ENCODE measurements at places on chromosomes 1 and 21.

DNA sequence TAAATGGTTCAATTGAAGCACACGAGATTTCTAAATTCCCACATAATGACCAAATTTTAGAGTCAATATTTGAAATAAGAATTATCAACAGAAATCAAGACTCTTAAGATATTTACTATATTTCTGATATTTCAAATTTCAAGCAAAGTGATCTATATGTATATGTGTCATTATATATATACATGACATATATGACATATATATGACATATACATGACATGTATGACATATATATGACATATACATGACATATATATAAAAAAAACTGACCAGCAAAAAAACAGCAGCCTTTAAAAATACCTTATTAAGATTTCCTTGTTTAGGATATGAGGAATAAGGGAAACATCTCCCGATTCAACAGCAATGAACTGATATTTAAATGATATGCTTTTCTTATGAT, 266.2 kb downstream of the FAF1 start:
- DNase-seq: no peak

DNA sequence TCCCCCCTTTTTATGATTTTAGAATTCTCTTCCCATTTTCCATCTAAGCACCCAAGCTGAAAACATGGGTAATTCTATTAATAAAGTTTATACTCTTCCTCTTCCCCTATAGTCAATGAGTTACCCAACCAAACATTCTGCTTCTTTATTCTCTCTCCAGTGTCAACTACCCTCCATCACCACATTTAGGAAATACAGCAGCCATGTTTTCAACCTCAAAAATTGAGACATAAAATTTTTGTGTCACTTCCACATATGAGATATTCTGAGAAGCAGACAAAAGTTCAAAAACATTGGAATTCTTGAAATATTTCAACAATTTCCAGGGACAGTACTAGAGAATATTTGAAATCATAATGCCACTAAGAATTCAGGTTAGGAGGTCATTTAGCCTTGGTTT, 64.8 kb upstream of the ATP1A1 start:
- DNase-seq: no peak

- DNase-seq: no peak
Measured at GRCh38 chr1:32275424-32275823, 16.5 kb upstream of the HDAC1 start.

DNA sequence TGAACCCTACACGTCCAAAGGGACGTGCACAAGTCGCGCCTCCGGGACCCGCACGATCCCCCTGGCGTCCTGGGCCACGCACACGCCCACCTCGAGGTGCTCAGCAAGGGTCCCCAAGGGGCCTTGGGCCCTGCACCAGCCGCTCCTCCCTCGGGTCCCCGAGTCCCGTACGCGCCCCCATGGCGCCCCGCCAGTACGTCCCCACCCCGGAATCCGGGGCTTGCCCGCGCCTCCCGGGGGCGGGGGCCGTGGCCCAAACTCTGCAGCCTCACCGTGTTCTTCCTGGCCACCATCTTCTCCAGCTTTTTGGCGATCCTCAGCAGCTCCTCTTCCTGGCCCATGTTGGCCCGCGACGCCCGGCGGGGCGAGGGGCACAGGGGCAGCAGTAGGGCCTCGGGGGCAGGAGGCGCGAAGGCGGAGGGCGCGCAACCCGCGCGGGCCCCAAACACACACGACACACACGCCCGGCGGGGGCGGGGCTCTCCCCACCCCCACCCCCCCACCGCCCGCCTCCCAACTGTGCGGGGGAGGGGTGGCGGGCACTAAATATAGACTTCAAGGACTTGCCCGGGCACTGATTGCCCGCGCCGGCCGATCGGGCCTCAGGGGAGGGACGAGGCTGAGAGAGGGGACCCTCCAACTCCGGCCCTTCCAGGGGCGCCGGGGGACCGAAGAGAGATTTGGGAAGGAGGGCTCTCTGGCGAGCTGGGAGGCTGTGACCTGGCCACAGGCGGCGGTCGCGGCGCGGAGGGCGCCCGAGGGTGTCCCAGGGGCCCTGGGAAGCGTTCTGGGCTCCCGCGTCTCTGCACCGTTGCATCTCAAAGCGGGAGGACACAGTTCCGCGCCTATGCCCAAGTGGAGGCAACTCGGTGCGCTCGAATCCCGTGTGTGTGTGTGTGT, at the start of gene TCEA3:
TSS of gene TCEA3 (minus strand) at position 456 of the 900 bp plus-strand sequence. CDS start at position 341, 115 bp downstream.
- no peak for DNase-seq

- no peak for DNase-seq
Measured at GRCh38 chr1:119958223-119958622, 61.9 kb upstream of the ADAM30 start.

GRCh38 chr1:231838521-231838920, 211.9 kb downstream of the DISC1 start:
- no peak for DNase-seq

GRCh38 chr1:218299416-218299815, 14.3 kb downstream of the RRP15 start:
- DNase-seq: no peak

- DNase-seq: no peak
Measured at GRCh38 chr1:179099891-179100290, 18.0 kb downstream of the TOR3A start.

DNA sequence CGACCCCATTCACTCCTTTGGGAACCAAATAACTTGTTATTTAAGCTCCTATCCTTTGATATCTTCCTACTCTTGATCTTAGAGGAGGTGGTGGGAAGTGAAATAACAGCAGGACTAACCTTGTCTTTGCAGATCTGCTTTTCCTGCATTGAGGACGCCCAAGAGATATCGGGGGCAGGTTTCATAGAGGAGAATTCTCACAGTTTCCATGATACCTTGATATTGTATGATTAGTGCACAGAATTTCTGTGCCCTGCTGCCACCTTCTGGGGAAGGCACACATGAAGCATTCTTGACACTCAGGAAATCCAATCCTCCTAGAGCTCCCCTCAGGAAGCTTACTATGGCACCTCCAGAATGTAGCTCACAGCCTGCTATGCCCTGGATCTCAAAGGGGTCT, 1.6 kb downstream of the CD1B start:
- DNase-seq: no peak

GRCh38 chr1:36889478-36890226, 144.7 kb downstream of the GRIK3 start:
- no peak for DNase-seq

- no peak for DNase-seq
Measured at GRCh38 chr1:59560807-59561450, 253.8 kb upstream of the HOOK1 start.

DNA sequence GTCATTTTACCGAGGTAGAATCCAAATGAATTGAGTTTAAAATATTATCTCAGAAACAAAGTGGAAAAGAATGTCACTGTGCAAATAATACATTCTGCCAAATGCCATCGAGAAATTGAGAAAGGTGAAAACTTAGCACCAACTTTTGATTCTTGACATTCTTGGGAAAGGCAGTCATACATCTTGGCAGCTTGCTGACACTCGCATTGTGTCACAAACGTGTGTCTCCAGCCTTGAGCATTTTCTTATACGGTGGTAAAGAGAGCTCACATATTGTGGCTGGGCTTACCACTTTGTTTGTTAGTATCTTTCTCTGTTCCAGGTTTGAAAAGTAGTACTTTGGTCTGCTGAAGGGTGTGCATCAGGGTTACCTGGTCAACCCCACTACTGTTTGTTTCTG, 1456.1 kb downstream of the BRINP3 start:
- DNase-seq: no peak

- no peak for DNase-seq
Measured at GRCh38 chr1:15219280-15220023, 27.6 kb upstream of the FHAD1 start.

GRCh38 chr1:150610576-150610975, 18.8 kb downstream of the ENSA start:
- no peak for DNase-seq

DNA sequence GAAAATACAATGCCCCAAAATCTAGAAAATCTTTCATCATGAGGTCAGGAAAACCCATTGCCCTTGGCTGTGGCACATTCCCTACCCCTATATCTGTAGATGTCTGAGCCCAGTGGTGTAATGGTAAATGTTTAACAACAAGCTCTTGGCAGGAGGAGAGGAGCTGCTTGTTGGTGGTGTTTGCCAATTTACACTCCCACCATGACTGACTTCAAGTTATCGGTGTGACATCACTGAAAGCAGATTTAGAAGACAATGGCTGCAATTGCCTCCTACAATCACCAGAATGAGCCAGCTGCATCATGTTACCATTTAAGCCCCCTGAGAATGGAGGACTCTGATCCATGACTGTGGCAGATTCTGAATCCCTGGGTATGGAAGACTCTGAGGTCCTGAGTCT, 70.9 kb downstream of the SDC3 start:
- DNase-seq: no peak

DNA sequence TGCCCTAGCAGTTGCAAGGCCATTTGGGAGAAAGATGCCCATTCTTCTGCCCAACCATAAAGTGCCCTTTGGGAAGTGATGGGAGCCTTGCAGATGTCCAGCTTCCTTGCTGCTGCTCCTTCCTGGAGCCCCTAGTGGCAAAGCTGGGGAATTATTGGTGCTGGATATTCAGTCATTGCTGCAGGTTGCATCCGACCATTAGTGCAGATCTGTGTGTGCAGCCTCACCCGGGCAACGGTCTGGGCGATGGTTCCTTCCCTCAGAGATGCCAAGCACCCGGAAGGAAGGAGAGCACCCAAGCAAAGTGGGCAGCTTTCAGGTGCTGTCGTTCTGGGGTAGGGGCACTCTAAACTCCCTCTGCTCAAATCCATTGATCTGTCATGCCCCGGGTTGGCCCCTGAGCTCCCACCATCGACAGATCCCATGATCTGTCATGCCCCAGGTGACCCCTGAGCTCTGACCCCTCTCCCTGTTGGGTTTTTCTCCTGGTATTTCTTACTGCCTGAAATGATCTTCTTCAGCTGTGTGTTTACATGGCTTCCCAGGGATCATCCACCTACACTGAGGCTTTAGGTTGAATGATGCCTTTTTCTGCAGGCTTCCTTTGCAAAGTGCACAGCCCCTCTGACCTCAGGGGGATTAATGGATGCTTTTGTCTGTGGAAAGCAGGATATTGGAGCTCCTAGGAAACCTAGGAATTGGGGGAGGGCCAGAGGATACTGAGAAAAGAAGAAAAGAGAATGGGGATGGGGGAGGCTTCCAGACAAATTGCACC, 467.5 kb downstream of the PTPRU start:
- DNase-seq: no peak

DNA sequence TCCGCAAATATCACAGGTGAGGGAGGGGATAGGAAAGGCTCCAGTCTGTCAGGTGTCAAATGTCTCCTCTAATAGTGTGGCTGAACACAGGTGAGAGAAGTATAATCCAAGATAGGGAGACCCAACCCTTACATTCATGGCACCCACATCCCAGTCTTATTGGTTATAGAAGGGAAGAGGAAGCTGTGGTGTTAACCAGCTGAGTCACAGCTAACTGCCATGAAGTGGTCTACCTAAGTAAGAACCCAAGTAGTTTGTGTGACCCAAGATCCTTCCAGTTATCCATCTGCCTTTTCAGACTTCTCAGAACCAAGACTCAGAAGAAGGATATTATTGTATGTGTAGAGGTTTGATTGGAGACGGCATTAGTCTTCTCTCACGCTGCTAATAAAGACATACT, 37.1 kb downstream of the DDAH1 start:
- DNase-seq: no peak

- DNase-seq: no peak
Measured at GRCh38 chr1:47460456-47460855, 22.6 kb downstream of the FOXD2 start.

- no peak for DNase-seq
Measured at GRCh38 chr1:212098310-212098709, 62.8 kb downstream of the DTL start.

- no peak for DNase-seq
Measured at GRCh38 chr1:203584507-203584906, 42.1 kb upstream of the ATP2B4 start.

GRCh38 chr1:172499636-172500141, 33.3 kb upstream of the SUCO start:
- peak; percentile 4 for DNase-seq

DNA sequence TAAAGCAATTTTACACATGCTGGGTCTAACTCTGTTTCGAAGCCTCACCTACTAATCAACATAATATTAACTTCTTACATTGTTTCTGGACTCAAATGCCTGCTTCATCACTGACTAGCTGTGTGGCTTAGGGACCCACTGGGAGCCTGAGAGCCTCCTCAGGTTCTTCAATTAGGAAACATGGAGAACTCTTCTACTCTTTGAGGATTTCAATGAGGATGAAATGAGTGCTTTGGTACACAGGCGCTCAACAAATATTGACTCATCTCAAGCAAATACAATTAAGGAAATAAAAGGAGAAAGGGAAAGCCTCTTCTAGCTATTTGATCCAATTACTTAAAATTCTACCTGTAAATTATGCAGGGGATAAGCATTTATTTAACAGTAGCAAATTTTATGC, 84.4 kb upstream of the JAK1 start:
- no peak for DNase-seq

DNA sequence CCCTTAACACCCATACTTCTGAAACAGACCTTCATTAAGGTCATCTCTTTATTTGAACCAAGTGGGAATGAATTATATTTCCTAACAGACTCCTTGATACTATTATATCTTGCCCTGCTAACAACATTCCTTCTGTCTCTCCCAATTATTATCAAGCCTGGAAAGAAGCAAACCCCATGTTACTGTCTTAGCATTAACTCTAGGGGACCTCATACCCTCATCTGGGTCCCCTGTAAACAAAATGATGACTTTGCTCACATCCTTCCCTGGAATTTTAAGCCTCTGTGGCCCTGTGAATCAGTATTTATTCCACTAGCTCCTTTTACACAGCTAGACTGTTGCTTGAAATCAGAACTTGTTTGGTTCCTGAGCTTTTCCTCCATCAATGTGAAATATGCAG, 38.3 kb upstream of the BCL10 start:
- DNase-seq: no peak

GRCh38 chr1:22249928-22250680, 107.2 kb upstream of the WNT4 start:
- no peak for DNase-seq

DNA sequence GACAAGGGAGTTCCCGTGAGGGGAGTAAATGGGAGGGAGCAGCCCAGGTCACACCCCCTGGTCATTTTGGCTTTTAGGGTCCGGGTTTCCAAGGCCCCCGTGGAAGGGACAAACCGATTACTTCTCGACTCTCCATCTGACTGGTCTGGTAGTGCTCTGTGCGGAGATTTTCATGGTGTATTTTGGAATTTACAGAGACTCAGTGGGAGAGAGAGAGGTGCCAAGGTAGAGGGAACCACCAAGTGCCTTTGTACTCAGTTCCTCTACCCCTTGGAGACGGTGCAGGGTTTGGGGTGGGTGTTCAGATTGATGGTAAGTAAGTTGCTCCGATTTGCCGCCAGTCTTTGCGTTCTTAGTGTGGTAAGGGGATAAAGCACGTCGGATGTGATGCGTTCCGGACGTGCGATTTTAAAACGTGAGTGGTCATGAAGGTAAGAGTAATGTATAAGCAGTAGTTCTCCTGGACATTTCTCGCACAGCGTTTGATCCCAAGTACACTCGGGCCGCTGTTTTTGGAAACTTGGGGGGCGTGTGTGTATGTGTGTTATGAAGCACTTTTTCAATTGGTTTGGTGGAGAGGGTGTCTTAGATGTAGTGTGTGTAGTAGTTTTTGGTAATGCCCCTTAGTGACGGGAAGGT, 682 bp downstream of the SUCO start:
- peak; percentile 44 for DNase-seq

Measured in stimulated activated CD4-positive, alpha-beta T cell treated with anti-CD3 and anti-CD28 coated beads, Interleukin-1b, Interleukin-23, amount 100 ng/mL, for 48 hours (primary cell).